ENCODE measurements at places on chromosomes 4 and X.

DNA sequence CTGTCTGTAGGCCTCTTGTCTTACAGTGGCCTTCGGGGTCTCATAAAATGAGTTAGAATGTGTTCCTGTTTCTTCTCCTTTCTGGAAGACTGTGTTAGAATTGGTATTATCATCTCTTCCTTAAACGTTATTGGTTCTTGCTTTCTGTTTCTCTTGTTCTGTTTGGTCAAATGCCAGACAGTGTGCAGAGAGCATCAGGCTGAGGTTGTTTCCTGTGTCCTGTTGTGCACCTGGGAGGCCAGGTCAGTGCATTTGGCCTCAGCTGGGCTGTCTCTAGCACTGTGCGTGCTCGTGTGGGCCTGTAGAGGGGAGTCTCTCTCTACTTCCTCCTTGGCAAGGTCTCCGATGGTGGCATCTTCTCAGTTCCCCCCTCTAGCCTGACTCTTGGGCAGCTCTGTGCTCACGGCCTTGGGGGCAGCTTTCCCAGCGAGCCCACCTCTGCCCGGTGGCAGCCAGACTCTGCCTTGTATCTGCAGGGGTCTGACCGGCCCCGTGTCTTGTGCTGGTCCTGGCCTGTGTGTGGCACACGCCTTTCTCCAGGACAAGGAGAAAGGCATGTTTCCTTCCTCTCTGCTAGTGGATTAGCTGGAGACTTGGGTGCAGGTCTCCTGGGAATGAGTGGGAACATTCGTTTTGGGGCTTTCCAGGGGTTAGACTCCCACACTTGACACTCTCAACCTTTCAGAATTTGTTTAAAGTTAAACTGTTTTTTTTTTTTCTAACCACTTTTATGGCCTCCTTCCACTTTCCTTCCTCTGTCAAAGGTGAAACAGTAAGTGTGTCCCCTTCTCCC is 62.3 kb downstream of the FAM193A start:
- no peak for DNase-seq

DNA sequence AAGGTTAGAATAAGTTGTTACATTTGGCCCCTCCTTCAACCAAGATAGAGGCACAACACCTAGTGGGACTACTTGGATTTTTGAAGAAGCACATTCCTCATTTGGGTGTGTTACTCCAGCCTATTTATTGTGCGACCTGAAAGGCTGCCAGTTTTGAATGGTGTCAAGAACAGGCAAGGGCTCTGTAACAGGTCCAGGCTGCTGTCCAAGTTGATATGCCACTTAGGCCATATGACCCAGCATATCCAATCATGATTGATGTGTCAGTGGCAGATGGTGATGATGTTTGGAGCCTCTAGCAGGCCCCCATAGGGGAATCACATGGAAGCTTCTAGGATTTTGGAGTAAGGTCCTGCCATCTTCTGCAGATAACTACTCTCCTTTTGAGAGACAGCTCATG is 35.5 kb upstream of the UGT2B4 start:
- DNase-seq = no peak

DNA sequence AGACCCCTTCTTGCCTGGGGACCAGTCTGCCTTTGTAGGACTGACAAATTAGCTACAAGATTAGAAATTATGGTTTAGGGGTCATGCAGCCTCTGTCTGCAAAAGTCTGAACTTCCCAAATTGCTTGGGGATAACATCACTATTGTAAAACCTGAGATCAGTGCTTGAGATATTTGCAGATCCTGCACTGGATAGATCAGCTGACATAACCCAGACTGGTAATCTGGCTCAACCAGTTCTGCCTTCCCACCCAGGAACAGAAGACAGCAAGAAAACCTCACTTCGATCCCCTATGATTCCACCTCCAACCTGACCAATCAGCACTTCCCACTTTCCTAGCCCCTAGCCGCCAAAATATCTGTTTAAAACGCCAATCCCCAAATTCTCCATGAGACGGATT is 202.8 kb upstream of the DIAPH2 start:
- no peak for DNase-seq

DNA sequence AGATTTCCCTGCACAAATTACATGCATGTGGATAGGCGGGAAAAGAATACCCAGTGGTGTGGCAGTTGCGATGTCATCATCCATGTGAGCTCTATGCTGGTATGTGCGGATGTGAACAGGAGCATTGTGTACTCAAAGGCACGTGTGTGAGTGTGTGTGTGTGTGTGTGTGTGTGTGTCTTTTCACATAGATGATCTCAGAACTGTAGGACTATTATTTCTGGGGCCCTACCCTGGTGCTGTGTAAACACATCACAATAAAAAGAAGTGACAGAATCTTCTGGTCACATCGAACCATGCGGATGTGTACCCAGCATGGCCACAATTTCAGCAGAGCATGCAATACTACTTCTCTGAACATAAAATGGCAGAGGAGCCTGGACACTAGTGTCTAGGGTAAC is 624.8 kb downstream of the MID1IP1 start:
- DNase-seq = no peak

Data from MG63 (cell line).